Left ventricle myocardium superior (tissue), 1 donor: ENCODE measurements at places on chromosomes 5 and 9.

DNA sequence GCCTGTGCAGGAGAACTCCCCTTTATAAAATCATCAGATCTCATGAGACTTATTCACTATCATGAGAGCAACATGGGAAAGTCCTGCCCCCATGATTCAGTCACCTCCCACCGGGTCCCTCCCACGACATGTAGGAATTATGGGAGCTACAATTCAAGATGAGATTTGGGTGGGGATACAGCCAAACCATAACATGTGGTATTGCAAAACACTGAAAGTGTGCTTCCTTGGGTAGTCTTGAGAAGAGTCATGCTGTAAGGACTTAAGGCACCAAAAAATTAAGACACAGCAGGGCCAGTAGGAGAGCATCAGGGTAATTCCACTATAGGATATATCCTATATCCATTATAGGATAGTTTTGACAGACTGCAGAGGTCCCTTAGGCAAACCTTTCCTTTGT lies 29.4 kb upstream of the GDNF start:
- no peak for DNase-seq

DNA sequence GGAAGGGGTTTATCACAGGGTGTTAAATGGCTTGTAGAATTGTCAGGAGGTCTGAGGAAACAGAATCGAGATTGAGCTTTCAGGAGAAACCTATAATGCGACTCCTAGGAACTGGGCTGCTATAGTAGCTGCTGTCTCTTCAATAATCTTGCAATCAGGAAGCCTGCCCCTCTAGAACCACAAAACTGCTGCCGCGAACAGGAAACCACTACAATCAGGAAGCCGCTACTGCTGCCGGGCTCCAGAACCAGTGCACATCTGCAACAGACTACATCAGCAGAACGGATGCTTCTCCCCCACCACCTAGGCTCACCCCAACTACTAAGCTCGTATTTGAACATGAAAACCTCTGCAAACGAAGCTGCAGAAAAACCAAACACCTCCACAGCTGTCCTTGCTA lies 31.6 kb downstream of the TNFSF8 start:
- peak; percentile 48 for DNase-seq

GRCh38 chr9:111983484-111983908 lies 86.9 kb downstream of the UGCG start:
- DNase-seq, result no peak

DNA sequence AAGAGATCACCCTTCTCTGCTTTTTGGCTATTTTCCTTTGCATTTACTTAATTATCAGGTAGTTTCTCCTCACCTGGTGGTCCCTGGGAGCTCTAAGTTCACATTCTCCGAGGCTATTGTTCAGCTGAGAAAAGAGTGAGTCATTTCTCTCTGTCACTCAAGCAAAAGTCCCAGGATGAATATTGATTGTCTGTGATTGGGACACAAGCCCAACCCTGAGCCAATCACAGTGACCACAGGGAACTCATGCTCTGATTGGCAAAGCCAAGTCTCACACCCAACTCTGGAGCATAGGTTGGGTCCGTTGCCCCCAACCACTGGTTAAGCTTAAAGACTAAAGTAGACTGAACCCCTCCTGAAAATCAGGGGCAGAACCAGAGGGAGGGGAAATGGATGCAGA lies 27.8 kb upstream of the FAT2 start:
- no peak for DNase-seq

- DNase-seq, result no peak
These were observed 11.4 kb upstream of the CRHBP start for GRCh38 chr5:76941442-76941841.

- DNase-seq, result no peak
These were observed 1.3 kb downstream of the BRD3 start for GRCh38 chr9:134066526-134066912.

GRCh38 chr5:60843386-60843935 lies 608 bp downstream of the ELOVL7 start:
- no peak for DNase-seq

GRCh38 chr9:36140086-36141084 lies 3.9 kb downstream of the GLIPR2 start:
- DNase-seq, result no peak

DNA sequence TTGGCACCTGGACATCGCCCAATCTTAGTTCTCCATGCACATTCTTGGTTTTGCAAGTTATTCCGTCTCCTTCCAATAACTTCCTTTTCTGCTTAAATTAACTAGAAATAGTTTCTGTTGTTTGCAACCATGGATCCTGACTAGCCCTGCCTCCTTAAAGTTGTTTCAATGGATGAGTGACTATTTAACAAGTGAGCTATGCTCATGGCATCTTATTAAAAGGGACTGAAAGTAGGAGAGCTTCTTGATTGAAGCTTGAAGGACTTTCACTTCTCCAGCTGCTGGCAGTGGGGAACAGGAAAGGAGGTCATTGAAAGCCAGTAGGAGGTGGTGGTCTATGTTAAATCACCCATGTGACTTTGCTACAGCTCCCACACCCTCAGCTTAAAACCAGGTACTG lies 466.8 kb downstream of the ARHGEF28 start:
- no peak for DNase-seq

DNA sequence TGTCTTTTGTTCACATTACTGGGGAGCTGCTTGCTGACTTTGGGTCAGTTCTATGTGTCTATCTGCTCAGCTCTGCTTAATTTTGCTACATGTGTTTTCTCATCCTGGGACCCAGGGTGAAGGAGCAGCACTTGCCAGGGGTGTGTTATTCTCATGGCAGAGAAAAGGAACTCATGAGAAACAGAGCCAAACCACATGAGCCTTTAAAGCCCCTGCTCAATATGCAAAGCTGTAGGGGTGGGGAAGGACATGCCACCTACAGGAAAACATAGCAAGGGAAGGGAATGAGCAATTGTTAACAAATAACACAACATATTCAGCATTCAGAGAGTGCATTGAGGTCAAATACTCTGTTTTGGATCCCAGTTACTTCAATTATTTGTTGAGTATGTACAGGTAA lies 290.9 kb downstream of the CDK5RAP2 start:
- no peak for DNase-seq

GRCh38 chr9:6076851-6077250 lies 61.4 kb upstream of the RANBP6 start:
- DNase-seq, result no peak

GRCh38 chr9:110444911-110445310 lies 107.2 kb upstream of the TXNDC8 start:
- no peak for DNase-seq

DNA sequence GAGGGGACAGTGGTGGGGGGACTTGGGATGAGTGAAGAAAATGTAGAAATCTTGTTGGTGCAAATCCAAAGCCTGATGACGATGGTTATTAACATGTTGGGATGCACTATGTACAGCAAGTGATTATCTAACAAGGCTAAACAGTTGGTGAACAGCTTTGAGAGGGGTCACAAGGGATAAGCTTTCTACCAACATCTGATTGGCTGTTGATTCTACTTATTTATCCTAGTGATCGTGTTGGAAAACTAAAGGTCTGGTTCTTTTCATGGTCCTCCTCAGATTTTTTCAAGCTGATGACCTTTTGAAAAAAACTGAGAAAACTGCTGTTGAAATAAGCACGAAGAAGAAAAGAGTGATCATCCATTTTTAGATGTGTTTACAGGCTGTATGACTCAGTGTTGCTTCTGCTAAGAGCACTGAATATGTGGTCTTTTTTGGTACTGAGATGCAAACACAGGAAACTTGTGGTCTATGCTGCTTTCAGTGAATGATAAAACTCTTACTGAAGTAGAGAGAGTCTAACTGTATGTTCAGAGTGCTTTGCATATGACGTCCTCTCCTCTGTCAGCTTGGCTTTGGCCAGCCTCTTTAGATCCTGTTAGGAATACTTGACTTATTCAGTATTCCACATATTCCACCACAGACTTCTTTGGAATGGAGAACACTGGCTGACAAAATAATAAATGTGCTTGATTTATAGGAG lies 174.8 kb downstream of the SLF1 start:
- DNase-seq, result no peak

DNA sequence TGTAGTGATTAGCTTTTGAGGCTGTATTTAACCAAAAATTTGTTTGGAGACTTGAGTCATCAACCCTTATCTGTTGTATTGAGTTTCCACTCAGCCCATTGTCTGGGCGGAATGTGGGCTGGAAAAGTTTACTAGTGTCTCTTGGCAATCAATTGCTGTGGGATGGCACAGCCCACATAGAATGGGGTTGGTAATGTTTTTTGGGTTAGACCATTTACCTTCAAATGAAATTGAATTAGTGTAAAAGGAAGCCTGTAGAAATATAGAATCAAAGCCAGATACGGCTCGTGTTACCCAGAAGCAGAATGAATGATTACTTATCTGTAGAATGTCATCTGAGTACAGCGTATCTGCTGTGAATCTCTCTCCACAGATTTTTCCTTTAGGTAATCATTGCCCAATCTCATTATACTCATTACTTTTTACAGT lies 142.9 kb downstream of the AOPEP start:
- no peak for DNase-seq
